NCI-H1930 (cell line): ENCODE measurements at places on chromosomes 1 and 21.

DNA sequence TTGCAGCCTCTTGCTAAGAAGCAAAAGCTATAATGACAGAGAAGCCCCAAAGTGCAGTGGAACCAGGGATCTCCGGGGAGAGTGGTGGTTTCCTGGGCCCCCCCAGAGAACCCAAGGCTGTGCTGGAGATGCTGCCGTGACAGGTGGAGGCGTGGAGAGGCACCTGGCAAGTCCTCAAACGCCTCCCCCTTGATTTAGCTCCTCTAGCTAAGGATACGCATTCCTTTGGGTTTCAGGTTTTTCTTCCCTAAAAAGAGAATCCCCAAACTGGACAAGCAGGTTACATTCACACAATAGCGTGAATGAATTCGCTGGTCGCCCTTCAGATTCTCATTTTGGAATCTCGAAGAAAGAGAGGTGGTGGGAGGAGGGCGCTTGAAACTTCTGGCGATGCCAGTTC is 853 bp upstream of the ATP1A1 start:
- no peak for DNase-seq

- no peak for DNase-seq
Measured at GRCh38 chr1:21200767-21201166, 24.1 kb upstream of the EIF4G3 start.

GRCh38 chr1:118788463-118788862 is 199.7 kb downstream of the TBX15 start:
- DNase-seq, result no peak

DNA sequence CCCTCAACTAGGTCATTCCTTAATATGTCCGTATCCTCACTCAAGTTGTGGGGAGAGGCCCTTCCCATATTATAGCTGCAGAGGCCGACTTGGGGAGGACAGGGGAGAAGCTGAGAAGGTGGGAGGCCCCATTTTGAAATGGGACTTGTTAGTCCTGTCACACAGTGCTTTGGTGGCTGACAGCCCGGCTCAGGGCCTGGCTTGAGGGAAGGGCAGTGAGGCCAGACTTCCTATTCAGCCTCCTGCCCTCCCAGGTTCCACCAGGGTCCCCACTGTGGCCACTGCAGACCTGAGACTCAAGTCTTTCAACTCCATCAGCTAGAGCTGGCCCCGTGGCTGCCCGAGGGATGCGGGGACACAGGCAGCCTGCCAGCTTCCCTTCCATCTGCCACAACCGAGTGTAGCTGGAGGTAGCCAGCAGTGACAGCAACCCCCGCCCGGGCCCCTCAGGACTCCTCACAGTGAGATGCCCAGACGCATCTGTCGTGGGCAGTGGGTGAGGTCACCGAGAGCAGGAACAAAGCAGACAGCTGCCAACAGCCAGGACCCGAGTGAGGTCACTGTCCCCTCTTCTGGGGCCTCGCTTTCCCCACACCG is 36.9 kb downstream of the SIM2 start:
- DNase-seq, result no peak

GRCh38 chr21:33875026-33875695 is 40.4 kb downstream of the ATP5PO start:
- DNase-seq, result no peak

GRCh38 chr1:168190403-168190802 is 11.6 kb downstream of the TIPRL start:
- DNase-seq, result no peak
